ENCODE measurements at places on chromosomes 11 and 22.

DNA sequence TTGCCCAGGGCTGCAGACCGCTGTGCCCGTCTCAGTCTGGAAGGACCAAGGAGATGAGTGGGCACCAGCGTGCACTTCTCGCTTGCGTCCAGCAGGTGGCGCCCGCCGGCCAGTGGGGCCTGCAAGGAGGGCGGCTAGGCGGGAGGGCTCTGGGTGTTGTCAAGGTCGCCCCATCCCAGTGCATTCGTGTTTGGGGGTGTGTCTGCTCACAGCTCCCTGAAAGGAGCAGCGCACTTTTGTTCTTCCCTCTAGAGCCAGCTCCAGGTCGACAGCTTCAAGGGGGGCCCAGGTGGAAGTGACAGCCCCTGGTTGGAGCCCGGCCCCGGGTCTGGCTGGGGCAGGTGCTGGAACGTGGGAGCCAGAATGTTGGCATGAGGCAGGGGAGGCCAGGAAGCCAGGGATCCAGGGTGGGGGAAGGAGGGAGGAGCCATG, 23.4 kb upstream of the MPPED1 start:
- peak; percentile 53 for DNase-seq

DNA sequence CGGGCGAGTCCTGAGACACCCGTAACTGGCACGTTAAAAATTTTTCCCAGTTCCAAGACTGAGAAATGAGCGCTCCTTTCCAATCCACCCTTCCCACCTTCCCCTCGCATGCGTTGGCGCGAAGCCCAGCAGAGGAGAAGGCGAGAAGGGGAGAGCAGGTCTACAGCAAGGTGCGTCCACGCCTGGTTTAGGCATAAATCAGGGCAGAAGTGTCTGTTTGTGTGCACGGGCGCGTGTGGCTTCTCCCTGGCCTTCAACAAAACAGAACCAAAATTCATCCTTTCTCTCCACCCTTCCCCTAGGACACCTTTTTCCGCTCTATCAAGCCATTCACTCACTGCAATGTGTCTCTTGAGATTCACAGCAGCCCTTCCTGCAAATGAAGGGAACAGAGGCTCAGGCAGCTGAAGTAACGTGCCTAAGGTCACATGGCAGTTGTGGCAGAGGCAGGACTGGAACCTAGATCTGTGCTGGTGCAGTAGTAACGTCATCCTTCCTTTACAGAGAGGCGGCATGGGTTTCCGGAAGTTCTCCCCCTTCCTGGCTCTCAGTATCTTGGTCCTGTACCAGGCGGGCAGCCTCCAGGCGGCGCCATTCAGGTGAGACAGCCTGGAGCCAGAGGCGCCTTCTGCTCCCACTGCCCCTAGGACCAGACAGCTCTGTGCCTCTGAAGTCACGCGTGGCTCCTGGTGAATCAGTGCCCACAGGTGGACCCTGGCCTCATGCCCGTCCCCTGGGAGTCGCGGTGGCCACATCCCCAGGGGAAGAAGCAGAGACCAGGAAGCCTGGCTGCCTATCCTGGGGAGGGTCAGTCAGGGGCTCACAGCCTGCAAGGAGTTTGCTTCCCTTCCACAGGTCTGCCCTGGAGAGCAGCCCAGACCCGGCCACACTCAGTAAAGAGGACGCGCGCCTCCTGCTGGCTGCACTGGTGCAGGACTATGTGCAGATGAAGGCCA, 1.1 kb downstream of the CALCB start:
- DNase-seq = peak; percentile 79

- DNase-seq = no peak
These were observed 864 bp upstream of the EHBP1L1 start for GRCh38 chr11:65574811-65575567.

GRCh38 chr22:39941601-39942000, 18.6 kb upstream of the TMA7B start:
- no peak for DNase-seq

DNA sequence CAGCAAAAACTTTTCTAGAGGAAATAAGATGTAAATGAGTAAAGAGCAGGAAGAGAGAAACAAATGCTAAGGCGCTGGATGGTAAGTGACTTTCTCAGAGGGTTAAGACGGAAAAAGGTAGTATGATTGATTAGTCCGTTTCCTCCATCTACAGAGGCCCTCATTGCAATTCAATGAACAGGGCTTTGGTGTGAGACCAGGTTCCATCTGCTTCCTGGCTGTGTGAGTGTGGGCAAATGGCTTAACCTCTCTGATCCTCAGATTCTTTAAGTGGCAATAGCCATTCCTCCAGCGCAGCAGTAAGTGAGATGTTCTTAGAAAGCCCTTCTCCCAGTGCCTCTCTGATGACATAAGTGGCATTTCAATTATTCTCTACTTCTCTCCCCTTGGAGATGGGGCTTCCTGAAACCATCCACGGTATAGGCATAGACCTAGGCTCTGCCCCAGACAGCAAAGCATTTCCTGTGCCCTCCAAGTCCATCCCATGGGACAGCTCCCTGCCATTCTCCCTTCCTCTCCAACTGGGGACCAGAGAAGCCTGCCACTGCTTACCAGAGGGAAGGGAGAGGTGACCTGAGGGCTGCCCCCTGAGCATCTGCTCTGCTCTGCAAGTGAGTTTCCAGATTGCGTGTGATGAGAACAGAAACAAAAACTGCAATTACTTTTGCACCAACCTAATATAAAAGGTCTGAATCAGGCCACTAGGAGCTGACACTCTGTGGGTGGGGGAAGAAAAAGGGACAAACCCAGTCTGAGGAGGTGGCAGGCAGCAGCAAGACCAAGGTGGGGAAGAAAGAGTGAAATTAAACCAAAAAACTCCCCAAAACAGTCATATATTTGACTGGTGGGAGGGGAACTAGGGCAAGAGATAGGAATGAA, 12.7 kb upstream of the CD44 start:
- no peak for DNase-seq

DNA sequence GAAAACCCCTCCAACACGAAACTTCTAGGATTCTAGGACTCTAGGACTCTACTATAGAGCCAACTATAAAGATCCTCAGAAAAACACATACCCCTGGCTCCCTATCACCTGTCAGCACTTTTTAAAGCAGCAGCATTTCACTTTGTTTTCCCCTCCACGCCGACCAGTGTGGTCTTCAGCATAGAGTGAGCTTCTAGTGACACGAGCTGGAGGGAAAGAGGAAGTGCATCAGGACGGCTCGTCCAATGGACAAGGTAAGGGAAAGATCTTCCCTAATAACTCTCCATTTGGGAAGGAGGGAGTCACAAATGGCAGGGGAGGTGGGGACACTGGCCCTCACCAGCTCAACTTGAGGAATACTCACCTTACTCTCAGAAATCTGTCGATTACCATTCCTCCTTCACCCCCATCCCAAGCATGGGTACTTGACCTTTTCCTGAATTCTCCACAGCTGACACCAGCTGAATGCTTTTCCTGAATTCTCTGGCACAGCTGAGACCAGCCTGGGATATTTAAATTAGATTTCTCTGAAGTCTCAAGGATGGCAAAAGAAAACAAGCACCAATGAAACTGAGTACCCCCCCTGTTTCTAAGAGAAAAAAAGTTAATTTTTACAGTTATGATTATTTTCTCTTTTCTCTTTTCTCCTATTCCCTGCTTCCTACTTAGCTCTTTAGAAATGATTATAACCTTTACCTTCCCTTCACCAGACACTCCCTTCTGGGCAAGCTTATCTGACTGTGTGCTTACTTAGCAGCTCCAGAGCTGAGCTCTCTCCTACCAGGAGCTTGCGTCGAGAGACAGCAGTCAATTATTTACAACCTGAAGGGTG, 33.3 kb upstream of the NNMT start:
- no peak for DNase-seq

GRCh38 chr22:31728857-31729256, 21.1 kb downstream of the PRR14L start:
- no peak for DNase-seq

- DNase-seq = peak; percentile 45
These were observed 16.6 kb upstream of the SPTBN2 start for GRCh38 chr11:66745356-66746235.

DNA sequence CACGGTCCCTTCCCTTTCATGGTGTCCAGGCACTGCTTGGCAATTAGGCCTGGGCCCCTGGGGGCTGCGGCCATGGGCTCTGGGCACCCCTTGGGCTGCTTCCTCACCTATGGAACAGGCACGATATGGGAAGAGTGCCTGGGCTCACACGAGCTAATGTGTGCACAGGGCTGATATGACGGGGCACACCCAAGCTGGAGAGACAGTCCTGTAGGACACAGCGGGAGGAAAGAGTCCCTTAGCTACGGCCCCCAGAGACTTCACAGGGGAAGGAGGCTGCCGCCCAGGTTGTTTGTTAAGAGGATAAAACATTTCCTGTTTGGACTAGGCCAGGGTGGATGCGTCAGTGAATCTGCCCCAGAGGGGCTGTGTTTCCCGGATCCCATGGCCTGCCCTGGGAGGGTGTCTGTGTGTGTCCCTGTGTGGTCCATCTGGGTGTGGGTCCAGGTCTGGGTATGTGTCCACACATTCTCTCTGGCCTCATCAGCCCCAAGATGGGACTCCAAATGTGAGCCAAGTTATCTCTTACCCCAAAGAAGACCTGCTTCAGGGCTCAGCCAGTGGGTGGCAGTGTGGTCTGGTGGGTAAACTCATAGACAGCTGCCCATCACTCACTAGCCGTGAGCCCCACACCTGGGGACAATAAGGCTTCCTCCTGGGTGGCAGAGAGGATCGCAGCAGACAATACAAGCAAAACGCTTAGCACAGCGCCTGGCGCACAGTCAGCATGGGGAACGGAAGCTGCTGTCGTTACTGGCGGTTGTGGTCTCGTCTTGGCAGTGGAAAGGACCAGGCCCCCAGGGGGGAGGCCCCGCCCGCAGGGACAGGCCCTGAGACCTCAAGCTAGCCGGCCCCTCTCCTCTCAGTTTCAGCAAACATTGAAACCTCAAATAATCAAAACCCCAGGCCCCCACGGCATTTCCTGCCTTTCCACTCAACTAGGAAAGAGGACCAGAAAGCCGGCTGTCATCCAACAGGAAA, 3.2 kb upstream of the EMID1 start:
- DNase-seq = peak; percentile 71

GRCh38 chr11:14908214-14908880, 16.3 kb upstream of the CYP2R1 start:
- DNase-seq = no peak

- DNase-seq = no peak
These were observed 102.4 kb downstream of the LRRC32 start for GRCh38 chr11:76568139-76568538.

DNA sequence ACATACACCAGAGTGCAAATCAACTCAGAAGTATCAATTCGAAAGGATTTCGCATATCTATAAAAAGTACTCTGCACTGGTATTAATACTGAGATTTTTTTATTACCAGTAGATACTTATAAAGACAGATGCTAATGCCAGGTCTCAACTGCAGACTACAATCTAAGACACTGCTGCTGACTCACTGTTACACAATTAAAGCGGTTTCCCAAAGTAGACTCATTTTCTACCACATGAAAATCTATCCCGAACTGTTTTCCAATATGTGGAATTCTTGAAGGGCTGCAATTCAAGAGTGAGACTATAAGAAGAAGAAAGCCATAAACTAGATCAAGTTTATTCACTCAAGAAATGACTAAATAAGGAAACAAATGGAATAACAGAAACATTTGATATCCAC, 57.2 kb upstream of the ARHGAP32 start:
- DNase-seq = no peak

DNA sequence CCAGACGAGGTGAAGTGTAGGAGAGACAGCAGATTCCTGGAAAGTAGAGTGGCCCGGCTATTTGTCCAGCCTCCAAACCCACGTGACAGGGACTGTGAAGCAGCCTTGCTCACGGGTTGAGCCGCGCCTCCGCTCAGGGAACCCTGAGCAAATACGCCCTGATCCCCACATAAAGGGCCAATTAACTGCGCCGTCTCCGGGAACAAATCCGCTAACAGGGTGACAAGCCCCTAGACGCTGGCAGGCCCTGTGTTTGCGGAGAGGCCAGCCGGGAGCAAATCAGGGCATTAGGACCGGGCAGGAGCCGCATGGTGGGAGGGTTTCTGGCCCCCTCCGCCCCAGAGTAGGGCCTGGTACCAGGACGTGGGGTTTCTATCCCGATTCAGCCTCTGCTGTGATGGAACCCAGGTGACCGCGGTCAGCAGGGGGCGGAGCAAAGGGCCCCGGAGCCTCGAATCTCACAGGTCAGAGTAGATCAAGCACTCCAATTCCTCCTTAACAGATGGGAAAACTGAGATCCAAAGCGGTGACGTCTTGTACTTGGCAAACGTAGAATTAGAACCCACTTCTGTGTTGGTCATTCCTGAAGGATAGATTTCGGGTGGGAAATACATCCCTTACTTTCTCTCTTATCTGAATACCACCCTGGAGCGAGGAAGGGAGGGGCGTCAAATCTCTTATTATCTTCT, 2.0 kb upstream of the ROBO3 start:
- DNase-seq = no peak

DNA sequence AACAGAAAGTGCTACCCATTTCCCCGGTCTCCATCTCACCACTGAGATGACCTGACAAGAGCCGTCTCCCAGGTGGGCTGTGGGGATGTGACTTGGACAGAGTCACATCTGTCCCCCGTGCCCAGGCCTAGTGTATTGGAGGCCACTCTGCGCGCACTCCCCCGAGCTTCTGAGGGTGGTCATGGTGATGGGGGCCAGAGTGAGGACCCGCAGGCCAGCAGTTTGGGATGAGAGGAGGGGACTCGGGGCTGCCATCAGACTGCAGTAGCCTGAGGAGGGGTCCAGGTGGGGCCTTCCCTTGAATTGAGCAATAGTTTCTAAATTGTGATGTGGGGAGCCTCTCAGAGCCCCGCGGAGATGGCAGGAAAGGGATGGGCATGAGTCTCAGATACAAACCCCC, 852.6 kb downstream of the TBC1D22A start:
- no peak for DNase-seq

- DNase-seq = no peak
These were observed 2.2 kb upstream of the ABTB2 start for GRCh38 chr11:34360046-34360445.

- no peak for DNase-seq
These were observed 73.7 kb upstream of the KIRREL3 start for GRCh38 chr11:127074151-127074761.

GRCh38 chr11:12762696-12763324, 88.6 kb downstream of the TEAD1 start:
- DNase-seq = no peak

GRCh38 chr11:66008095-66008467, 3.7 kb upstream of the CST6 start:
- DNase-seq = no peak

- DNase-seq = no peak
These were observed 2.0 kb downstream of the GNAZ start for GRCh38 chr22:23072077-23072910.

- DNase-seq = no peak
These were observed 5.7 kb downstream of the DRICH1 start for GRCh38 chr22:23626286-23626975.

All from stimulated activated CD4-positive, alpha-beta T cell treated with anti-CD3 and anti-CD28 coated beads, TNF-alpha, amount 100 ng/mL, for 24 hours (primary cell).